ENCODE measurements at places on chromosomes 3 and 15.

DNA sequence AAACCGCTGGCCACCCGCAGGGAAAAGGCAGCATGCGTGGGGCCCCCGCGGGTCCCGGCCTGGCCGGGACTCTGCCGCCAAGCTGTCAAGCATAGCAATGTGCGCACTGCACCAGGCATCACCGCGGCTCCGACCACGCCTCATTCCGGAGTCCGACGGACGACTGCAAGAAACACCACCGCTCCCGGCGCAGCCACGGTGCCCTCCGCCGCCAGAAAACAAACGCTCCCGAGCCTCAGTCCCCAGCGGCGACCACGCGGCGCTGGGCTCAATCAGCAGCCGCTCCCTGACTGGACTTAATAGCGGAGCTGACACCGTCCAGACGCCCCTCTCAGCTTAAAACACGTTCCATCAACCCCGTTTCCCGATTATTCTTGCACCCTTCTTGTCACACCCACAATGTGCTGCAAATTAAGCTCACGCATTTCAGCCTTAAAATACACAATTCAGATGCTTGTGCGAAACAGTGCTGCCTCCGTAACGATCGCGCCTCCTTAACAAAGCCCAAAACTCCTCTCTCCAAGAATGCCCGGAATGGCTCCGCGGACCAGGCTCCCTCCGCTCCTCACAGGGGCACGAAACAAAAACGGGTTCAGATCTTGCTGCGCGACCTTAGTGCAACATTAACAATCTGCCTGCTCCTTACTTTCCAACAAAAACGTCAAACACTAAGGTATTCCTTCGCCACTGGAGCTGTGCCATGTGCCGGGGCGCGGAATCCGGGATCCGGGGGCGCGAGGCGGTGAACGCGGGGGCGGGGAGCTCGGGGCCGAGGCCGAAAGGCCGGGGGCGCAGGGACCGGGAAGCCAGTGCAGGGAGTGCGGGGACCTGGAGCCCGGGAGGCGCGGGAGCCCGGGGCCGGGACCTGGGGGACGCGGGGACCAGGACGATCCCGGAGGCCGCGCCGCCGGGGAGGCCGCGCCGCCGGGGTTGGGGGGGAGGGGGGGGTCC is 655 bp downstream of the CYFIP1 start:
- peak; percentile 77 for DNase-seq

GRCh38 chr3:188154809-188155574 is 1.0 kb downstream of the LPP start:
- no peak for DNase-seq

DNA sequence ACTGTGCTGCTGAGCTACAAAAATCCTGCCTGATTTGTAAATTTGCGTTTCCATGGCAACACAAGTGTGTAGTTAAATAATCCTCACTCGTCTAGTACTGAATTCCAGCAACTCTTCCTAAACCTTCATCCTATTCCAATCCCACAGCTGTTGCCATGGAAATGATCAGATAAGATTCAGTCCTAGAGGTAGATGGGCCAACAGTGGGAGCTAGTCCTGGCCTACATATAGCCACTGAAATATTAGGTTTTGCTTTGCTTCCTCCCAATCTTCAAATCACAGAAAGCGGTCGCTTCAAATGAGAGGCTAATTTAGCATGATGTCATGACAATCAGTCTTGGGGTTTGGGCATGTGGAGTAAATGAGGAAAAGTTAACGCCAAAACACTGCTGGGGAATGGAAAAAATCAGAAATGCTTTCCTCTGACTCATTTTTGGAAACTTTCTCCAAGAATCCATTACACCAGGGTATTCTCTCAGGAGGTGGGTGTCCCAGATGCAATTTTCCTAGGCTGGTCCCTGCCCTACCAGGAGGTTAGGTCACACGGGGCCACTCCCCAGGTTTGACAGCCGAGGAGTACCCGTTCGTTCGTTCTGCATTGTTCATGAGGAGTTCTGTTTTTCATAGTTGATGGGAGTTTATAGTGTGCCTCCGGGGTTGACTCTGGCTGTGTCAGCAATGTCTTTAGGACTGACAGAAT is 159.2 kb upstream of the SLCO3A1 start:
- DNase-seq, result no peak

GRCh38 chr15:84955089-84955848 is 26.4 kb upstream of the PDE8A start:
- peak; percentile 63 for DNase-seq

GRCh38 chr15:40070166-40070557 is 31.2 kb upstream of the SRP14 start:
- DNase-seq, result peak; percentile 50

DNA sequence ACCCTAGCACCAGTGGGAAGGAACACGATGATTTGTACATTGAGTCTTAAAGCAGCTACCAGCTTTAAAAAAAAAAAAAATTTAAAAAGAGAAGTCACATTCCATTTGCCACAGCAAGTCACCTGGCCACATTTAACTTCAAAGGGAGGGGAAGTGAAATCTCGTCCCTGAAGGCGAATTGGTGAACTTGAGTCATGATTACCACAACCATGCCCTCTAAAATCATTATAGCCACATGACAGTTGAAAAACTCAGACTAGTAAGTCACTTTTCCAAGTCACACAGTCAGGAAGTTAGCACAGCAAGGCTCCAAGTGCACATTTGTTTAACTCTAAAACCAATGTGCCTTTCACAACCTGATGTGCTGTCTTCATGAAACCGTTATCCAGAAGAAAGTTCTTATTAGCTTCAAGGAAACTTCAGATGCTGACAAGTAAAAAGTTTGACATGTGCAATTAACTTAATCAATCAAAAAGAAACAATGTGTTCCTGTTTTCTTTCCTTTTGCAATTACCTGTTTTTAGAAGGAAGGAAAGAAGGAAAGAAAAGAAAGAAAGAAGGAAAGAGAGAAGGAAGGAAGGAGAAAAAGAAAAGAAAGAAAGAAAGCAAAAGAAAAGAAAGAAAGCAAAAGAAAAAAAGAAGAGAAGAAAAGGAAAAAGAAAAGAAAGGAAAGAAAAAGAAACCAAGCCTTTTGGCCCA is 8.3 kb upstream of the THSD4 start:
- DNase-seq, result no peak

- peak; percentile 87 for DNase-seq
Observed at GRCh38 chr3:194375473-194376240, 6.1 kb upstream of the LRRC15 start.

- no peak for DNase-seq
Observed at GRCh38 chr15:57780471-57780870, 74.0 kb downstream of the POLR2M start.

DNA sequence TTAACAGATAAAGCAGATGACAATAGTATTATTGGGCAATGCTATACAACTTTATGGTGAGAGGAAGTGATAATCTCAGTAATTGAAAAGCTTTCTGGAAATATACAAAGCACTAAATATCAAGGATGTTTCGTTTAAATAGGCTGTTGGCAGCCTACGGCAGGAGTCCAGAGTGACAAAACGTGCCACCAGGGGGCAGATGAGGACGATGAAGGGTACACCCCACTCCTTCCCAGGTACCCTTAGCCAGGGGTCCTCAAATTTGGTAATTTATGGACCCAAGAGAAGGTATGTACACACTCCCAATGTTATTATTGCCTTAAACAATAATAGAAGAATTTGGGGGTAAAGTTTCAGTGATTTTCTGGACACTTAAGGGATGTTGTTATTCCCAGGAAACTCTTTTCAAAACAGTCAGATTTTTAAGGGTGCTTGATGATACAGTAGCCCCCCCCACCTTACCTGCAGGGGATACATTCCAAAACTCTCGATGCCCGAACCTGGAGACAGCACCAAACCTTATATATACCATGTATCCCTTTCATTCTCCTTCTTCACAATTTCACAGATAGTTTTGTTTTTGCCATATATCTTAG is 1.4 kb upstream of the MAGEL2 start:
- peak; percentile 55 for DNase-seq

DNA sequence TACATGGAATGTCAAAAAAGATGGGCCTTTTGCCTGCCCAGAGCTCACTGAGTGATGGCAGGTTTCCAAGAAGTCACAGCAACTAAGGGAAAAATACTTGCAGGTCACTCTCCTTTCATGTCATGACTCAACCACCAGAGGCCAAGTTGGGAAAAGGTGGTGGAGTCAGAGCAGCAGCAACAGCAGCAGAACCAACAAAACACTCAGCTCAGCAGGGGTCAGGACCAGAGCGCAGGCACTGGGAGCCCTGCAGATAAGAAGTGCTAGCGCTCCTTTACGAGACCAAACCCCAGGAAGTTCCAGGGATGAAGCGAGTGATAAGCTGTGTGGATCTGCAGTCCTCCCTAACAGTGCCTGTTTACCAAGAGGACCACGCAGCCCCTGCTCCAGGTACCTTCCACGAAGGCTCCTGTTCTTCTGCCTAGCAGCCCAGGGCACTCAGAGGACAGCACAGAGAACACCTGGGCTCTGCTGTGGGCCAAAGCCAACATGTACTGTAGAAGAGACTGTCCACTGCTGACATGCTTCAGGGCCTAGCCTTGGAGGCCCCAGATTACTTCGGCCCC is 26.0 kb downstream of the POC1A start:
- no peak for DNase-seq

GRCh38 chr3:99637016-99637367 is 1.4 kb upstream of the COL8A1 start:
- peak; percentile 2 for DNase-seq

DNA sequence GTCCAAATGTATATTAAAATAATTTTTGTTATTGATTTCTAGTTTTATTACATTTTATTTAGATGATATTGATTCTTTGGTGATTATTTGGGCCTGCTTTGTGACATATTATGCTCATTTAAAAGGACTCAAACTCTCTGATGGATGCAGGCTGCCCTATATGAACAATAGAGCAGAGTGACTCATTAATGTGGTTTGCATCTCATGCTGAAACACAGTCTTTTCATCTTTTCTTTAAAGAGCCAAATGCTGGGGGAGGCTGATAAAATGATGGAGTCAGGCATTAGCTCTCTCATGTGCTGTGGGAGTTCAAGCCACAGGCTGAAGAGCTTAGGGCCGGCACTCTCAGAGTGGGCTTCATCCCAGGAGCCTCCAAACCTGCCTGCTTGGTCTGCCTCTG is 7.2 kb downstream of the PLA1A start:
- DNase-seq, result no peak

- no peak for DNase-seq
Observed at GRCh38 chr15:60720493-60721256, 241.7 kb upstream of the ICE2 start.

- peak; percentile 84 for DNase-seq
Observed at GRCh38 chr3:116299646-116300081, 145.6 kb downstream of the LSAMP start.

DNA sequence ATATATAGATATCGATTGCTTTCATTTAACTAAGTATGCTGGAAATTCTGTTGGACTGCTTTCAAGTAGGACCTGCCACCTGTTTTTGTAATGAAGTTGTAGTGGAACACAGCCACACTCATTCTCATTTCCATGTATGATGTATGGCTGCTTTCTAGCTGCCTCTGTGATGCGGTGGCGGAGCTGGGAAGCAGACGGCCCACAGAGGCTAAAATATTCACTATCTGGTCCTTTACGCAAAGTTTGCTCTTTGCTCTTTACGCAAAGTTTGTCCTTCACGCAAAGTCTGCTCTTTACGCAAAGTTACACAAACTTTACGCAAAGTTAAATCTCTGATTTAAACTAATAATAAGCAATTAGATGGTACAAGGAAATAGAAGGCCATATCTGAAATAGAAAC is 91.5 kb downstream of the DLG1 start:
- DNase-seq, result no peak

Data from NCI-H69 (cell line).